ENCODE measurements at places on chromosomes 13 and 19.
A peak's percentile ranks its signal among the peaks of the same experiment; 100 is the strongest.

DNA sequence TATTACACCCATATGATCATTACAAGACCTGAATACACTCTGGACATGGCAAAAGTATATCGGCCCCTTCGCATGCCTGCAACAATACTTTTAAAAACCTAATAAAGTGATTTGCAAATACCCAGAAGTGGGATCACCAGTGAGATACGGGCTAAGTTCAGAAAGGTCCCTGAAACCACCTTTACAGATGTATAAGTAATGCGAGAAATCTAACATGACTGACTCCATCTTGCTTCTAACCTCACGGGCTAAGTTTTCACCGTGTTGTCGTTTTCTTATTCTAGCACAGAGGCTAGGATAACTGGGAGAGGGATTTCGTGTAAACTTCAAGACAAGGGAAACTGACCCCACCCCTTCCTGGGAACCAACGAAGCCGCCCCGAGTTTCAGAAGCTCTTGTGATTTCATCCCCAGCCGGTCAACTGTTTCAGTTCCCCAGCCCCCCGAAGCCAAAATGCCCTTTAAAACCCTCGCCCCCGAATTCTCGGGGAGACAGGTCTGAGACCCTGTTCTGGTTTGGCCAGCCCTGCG, 703 bp downstream of the NEK3 start:
- no peak for DNase-seq

- no peak for DNase-seq
Observed at GRCh38 chr13:29847501-29847983, 2.9 kb downstream of the UBL3 start.

DNA sequence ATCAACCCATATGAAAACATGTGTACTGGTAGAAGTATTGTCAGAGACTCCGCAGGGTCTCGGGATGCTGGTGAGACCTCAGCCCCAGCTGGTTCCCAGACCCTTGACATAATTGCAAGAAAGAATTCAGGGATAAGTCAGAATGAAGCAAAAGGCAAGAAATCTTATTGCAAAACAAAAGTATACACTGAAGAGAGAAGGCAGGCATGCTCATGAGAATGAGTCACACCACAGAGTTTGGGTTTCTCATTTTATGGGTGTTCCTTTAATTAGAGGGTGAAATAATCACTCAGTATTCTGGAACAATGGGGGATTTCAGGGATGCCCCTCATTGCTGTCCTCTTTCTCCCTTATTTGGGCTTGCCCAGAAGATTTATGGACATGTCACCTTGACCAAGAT, 1423.8 kb upstream of the MIR17HG start:
- DNase-seq, result no peak

DNA sequence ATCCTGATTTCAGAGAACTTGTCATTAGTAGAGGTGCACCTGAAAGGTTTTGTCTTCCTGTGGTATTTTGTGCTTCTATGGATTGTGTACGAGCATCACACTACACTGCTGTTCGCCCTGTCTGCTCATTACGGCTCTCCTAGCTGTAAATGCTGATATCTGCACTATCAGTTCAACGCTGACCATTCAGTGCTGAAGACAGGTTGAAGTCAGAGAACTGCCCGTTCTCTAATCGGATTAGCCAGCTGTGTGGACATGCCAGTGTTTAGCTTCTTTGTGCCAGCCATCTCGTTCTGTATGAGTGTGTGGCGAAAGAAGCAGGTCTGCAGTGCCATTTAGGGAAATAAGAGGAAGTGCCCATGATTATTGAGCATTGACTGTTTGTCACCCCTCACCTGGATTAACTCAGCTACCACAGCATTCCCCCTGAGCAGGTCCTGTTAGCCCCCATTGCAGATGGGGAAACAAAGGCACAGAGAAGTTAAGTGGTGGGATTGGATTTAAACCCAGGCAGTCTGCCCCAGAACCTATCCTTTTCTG, 21.6 kb upstream of the C1QTNF9 start:
- no peak for DNase-seq

GRCh38 chr19:6712231-6712630, 8.2 kb downstream of the C3 start:
- DNase-seq, result no peak

DNA sequence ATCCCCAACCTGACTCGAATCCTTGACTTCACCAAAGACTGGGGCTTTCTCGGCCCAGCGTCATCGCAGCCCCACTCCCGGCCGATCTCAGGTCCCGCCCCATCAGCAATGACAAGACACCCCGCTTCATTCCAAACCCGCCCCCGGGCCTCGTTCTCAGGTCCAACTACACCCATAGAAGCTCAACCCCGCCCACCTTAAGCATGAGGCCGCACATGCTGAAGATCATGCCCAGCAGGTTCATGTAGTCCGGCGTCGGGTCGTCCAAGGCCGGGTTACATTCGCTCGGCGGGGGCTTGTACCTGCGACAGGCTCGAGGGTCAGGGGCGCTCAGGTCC, 2.3 kb downstream of the WDR83 start:
- DNase-seq, result no peak

DNA sequence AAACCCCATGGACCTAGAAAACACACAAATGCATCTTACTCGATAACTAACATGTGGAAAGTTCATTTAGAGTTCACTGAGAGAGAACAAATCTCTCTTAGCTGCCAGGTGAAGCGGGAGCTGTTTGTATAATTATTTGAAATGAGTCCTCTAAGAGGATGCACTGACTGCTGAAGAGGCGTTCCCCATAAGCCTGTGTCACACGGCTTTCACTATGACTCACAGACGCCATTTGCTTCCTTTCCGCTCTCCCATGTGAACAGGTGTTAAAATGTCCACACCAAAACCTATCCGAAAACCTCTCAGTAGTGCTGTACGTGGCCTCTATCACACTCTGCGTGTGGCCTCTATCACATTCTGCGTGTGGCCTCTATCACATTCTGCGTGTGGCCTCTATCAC, 101.8 kb downstream of the SOX1 start:
- DNase-seq, result no peak

DNA sequence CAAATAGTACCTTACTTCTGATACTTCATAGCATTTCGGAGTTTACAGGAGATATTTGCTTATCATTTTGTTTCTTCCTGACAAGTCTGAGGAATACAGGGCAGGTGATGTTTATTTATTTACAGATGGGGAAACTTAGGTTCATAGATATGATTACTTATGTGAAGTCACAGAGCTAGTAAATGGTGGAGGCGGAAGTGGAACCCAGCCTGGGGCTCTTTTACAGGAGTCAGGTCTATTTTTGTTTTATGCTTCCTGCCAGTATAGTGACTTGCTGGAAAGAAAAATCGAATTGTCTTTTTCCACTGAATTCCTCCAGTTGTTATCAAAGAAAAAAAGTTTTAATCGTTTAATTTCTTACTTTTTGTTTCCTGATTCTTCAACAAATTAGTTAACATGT, 66.5 kb downstream of the DGKH start:
- no peak for DNase-seq

DNA sequence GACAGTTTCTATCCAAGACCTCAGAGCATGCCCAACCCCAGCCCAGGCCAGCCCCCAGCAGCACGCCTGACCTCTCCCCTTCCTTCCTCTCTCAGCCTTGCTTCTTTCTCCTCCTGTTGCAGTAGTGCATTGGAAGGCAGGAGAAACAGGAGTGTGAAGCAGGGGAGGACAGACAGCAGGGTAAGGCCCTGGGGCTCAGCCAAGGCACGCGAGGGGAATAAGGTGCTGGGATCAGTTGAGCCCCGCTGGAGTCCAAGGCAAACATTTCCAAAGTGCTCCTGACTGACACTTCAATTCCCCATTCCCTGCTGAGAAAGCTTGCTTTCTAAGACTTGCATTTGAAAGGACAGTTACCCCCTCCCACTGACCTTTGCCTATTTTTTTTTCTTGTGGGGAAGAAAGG, 73.1 kb upstream of the OLFM4 start:
- DNase-seq, result no peak

- DNase-seq, result no peak
Observed at GRCh38 chr13:109576331-109576813, 210.0 kb downstream of the IRS2 start.

GRCh38 chr13:113647351-113648215, 10.4 kb downstream of the ATP4B start:
- peak; percentile 12 for DNase-seq

GRCh38 chr13:35856721-35857364, 274.3 kb downstream of the DCLK1 start:
- DNase-seq, result no peak

- DNase-seq, result no peak
Observed at GRCh38 chr13:92044351-92044750, 645.9 kb downstream of the GPC5 start.

- no peak for DNase-seq
Observed at GRCh38 chr19:33868788-33869412, 72.2 kb downstream of the KCTD15 start.

- DNase-seq, result peak; percentile 19
Observed at GRCh38 chr19:11293433-11294389, 2.2 kb upstream of the TSPAN16 start.

GRCh38 chr13:94859811-94860210, 147.5 kb upstream of the SOX21 start:
- no peak for DNase-seq

- DNase-seq, result no peak
Observed at GRCh38 chr13:46521486-46521885, 31.5 kb upstream of the LRCH1 start.

DNA sequence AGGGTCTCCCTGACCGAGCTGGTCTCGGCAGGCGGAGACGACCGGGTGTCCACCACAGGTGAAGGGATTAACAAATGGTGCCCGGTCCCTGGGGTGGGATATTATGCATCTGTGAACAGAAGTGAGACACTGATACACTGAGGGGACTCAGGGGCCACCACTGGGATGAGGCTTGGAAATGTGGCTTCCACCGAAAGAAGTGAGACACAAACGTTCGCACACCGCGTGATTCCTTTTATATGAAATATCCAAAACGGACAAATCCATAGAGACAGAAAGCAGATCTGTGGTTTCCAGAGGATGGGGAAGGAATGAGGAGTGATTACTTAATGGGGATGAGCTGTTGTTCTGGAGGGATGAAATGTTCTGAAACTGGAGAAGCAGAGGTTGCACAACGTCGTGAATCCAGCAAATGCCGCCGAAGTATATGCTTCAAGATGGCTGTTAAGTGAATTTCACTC, 47.5 kb downstream of the C13orf46 start:
- DNase-seq, result no peak

DNA sequence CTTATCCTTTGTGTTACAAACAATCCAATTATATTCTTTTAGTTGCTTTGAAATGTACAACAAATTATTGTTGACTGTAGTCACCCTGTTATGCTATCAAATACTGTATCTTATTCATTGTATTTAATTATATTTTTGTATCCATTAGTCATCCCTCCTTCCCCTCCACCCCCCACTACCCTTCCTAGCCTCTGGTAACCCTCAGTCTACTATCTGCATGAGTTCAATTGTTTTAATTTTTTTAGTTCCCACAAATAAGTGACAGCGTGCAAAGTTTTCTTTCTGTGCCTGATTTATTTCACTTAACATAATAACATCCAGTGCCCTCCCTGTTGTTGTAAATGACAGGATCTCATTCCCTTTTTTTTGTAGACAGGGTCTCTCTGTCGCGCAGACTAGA, 4.5 kb downstream of the SAE1 start:
- no peak for DNase-seq
